ENCODE measurements at places on chromosomes 11 and 22.

DNA sequence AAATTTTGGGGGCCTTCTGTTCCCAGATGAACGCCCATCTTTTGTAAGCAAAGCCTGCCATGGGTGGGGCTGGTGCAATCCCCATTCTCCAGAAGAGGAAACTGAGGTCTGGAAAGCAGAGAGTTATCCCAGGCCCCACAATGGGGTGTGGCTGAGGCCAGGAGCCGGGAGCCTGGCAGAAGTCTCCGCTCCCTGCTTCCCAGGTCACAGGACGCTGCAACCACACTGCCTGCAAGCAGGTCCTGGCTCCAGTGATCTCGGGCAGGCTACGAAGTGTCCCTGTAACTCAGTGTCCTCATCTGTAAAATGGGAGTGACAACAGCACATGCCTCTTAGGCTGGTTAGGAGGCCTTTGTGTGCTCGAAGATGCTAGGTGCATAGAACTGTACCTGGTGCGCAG, 1.7 kb downstream of the PLCB3 start:
- no peak for DNase-seq

DNA sequence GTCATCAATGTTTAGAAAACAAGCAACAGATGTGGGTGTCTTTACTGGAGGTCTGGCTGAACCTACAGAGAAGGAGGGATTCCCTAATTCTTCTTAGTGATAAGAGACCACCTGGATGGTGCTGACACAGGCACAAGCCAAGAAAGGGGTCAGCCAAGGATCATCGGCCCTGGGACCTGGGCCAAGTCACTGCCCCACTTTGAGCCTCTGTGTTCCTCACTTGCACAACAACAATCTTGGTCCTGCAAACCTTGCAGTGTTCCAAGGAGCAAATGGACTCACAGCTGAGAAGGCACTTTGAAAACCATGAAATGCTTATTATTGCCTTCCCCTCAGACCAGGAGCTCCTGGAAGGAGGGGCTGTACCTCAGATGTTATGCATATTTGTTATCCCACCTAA, 7.0 kb upstream of the KCNE3 start:
- no peak for DNase-seq

GRCh38 chr11:57815877-57816276, 54.3 kb downstream of the CTNND1 start:
- DNase-seq: no peak

DNA sequence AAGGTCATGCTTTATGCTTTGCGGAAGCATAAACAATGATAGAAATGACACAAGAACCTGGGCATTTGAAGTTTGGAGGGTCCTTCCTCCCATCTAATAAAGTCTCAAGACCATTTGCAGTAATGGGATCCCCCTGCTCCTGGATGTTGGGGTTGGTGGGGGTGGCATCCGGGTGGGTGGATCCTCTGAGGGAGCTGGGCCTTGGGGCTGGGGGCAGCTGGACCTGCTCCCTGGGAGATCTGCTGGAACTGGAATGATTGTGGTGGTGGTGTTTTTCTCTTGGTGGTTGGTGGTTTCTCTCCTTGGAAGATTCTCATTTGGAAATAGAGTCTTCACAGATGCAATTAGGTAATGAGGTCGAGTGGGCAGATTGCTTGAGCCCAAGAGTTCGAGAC, 2.2 kb upstream of the NAP1L4 start:
- DNase-seq: no peak

- peak; percentile 71 for DNase-seq
Measured at GRCh38 chr11:129895126-129896041, at the start of gene NFRKB. Gene NFRKB, minus strand, starts transcription at chr11:129895578. Its CDS starts 2,729 bp downstream, at chr11:129892849.

DNA sequence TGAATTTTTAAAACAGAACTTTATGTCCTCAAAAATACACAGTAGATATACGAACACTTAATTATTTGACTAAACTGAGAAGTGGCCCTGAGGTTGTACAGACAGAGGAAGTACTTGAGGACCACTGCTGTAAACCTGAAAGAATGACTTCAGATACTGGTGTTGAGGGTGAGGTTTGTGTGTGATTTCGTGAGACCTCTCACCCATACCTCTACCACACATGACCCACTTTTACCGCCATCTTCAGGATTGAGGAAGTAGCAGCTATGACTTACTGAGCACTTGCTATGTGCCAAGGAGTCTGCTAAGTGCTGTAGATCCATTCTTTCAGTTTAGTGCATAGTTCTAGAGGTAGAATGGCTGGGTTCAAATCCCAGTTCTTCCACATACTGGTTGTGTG, 21.9 kb downstream of the MMP13 start:
- no peak for DNase-seq

DNA sequence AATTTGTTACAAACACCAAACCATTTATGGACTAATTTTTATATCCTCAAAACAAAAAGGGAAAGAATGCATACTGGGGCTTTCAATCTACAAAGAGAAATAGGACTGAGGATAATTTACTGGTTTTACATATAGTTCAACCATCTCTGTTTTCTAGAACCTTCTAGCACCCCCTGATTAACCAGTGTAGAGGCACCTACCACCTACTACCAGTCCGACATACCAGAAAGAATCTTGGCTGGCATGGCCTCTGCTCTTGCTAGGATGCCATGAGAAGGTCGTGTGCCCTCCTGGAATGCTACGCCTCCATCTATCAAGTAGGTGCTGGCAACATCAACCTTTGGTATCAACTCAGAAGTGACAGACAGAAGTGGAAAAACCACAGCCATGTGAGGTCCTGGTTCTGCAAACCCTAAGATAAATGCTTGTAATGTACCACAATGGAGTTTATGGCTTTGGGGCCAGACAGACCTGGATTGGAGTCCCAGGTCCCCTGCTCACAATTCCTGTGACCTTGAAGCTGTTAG, 28.2 kb downstream of the MYH9 start:
- DNase-seq: no peak

- no peak for DNase-seq
Measured at GRCh38 chr11:17703951-17704350, 15.4 kb upstream of the MYOD1 start.

DNA sequence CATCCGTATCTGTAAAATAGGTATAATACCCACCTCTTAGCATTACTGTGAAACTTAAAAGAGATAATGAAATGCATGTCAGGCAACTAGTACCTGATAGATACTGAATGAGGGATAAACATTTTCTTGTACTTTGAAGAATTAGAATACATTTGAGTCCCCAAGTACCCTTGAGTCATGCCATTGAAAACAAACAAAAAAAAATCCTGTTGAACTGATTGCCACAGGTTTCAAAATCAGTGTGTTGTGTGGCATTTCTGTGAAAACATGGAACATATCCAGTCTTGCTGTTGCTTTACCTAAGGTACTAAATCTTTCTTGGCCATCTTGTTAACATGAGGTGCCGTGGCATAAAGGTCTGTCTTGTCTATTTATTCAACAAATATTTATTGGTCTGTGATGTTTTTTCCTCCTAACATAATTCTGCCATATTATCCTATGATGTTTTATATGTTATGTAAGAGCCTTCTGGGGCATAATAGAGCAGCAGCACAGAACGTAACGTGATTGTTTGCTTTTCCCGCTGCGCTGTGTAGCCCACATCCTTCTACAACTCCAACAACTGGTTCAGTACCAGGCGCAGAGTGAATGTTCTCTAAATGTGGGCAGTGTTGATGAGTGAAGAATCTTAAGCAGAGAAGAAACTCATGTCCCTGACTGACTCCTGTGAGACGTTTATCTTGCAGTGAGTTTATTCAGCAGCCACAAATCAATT, 79.3 kb upstream of the RAB1B start:
- DNase-seq: no peak

DNA sequence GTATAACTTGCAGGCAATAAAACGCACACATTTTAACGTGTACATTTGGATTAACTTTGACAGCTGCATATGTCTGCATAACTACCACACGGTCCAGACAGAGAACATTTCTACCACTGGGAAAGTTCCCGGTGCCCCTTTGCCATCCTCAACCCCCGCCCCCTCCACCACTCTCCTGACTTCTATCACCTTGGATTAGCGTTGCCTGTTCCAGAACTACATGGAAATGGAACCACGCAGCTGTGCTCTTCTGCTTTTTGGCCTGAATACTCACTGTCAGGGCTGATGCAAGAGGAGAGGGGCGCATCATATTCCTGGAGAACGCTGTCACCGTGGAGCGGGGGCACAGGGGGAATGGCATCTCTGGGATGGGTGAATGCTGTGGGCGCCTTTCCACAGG, 62.1 kb downstream of the LRP5 start:
- DNase-seq: peak; percentile 18

DNA sequence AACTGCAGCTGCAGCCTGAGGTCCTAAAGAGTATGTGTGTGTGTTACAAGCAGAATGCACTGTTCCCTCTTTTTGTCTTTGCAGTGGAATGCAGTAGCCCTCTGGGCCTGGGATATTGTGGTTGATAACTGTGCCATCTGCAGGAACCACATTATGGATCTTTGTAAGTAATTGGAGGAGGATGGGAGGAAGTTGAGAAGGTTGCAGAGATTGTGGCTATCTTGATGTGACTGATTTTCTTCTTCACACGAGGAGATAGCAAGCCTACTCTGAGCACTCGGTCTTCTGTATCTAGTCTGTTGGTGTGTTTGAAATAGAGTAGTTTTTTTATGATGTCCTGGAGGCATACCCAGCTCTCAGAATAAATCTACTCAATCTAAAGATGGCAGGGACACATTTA, 2.3 kb downstream of the RBX1 start:
- DNase-seq: peak; percentile 27

GRCh38 chr11:8740129-8740528, 57.5 kb downstream of the RPL27A start:
- DNase-seq: no peak

GRCh38 chr11:69010964-69011623, 2.0 kb downstream of the MRGPRF start:
- peak; percentile 84 for DNase-seq

- no peak for DNase-seq
Measured at GRCh38 chr11:13343067-13343466, 65.5 kb downstream of the BMAL1 start.

GRCh38 chr11:330307-330693, 9.6 kb upstream of the IFITM3 start:
- DNase-seq: no peak

DNA sequence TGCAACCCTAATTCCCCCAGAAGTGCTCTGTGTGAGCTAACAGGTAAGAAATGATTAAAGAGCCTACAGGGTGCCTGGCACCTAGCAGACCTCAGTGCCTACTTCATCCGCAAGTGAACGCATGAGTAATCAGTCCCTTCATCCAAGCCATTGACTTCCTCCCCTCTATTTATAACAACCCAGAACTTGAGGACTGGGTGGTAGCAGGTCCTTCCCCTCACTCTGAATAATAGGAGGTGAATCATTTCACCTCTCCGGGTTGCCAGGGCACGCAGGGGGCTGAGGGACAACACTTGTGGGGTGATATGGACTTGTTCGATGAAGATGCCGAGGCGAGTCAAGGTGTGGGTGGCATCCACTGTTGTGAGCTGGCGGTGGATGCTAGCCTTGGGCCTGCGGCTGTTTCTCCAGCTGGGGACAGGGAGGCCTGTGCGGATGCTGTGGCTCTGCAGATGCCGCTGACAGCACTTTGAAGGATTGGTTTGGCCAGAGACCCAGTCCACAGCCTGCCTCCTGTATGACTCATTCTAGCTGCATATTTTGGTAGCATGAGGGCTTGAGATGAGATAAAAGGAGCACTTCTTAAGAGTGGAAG, 11.7 kb upstream of the SORL1-AS1 start:
- DNase-seq: peak; percentile 95

DNA sequence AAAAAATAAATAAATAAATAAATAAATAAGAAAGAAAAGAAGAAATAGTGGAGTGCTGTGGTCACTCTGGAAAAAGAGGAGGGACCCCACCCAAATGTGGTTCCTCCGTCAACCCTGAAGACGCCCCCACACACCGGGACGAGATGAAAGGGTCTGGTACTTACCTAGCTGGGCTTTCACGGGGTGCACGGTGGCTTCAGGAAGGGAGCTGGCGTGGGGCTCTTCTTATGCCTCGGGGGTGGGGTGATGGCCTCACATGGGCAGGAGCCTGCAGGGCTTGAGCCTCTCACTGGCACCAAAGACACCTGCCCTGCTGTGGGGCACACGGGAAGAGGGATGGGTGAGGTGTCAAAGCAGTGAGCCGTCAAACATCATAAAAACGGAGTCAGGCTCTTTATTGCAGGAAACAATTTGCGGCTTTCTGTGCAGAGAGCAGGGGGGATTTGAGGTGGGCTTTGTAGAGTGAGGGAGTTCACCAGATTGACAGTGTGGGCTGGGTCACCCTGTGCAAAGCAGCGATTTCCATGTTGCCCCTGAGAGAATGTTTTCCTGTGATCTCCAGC, 28.0 kb upstream of the KRTAP5-6 start:
- no peak for DNase-seq
